ENCODE measurements at places on chromosomes 2 and 18.

GRCh38 chr2:119548516-119549120, 4.4 kb downstream of the CFAP221 start:
- no peak for DNase-seq

DNA sequence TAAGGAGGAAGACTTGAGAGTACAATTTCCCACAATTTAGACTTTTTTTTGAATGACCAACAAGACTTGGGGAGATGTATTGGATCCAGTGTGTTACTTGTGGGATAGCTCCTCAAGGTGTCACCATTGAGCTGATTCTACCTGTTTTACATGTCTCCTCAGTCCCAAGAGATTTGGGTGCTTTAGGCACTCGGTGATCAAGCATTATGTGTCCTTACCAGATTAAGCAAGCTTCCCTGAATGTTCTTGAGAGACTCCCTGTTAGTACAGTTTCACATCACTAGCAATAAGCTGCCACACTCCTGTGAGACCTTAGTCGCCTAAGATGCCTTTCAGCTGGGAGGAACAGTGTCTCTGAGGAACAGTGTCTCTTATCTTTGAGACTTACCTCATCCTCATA, 384.3 kb upstream of the SYT4 start:
- peak; percentile 0 for DNase-seq

- DNase-seq = no peak
Measured at GRCh38 chr2:44109166-44109565, 59.5 kb upstream of the PPM1B start.

- no peak for DNase-seq
Measured at GRCh38 chr2:111626037-111626864, 257.7 kb downstream of the ANAPC1 start.

DNA sequence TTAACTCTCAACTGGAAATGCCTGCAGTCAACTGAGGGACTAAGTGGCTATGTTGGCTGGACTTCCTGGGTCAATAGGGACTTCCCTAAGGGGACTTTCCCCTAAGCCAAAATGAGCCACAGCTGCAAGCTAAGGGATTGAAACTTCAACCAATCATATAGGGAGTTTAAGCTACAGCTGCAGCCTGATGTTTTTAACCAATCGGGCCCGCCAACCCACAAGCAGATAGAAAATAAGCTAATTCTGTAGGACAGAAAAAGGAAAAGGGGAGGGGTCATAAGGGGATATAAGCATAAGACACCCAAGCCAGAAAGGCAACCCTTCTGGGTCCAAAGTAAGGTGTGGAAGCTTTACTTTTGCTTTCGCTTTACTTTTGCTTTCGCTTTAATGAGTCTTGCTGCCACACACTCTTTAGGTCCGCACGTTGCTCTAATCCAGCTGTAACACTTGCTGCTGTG, 927.5 kb downstream of the ERBB4 start:
- DNase-seq = peak; percentile 4

- no peak for DNase-seq
Measured at GRCh38 chr18:31429623-31430022, 17.9 kb upstream of the DSG3 start.

DNA sequence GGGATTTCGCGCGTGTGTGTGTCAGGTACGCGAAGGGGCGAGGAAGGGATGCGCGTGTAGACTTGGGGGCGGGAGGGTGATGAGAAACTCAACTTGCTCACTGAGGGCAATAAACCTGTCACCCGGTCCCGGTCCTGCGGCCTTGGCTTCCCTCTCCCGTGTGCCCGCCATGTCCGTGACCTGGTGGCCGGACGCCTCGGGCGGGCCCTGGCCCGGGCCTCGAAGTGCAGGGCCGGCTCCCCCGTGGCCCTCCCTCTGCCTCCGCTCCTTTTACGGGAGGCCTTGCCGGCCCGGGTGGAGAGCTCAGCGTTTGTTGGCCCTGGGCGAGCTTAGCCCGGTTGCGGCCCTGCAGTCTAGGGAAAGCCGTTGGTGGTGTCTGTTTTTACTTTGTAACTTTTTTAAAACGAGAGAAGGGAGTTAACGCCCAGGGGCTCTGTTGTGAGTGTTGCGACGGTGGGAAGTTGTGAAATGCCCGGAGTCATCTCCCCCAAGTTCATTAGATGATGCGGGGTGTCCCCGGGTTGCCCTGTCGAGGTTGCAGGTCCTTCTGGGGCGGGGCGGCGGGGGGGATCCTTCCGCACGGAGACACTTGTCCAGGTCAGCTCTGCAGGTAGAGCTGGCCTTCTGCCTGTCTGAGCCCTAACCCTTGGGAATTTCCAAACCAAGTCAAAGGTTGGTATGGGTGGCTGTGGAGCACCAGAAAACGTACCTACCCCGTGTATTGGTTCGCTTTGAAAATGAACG, 883 bp downstream of the SMCHD1 start:
- peak; percentile 67 for DNase-seq

- no peak for DNase-seq
Measured at GRCh38 chr2:17057109-17058017, 391.7 kb upstream of the CYRIA start.

DNA sequence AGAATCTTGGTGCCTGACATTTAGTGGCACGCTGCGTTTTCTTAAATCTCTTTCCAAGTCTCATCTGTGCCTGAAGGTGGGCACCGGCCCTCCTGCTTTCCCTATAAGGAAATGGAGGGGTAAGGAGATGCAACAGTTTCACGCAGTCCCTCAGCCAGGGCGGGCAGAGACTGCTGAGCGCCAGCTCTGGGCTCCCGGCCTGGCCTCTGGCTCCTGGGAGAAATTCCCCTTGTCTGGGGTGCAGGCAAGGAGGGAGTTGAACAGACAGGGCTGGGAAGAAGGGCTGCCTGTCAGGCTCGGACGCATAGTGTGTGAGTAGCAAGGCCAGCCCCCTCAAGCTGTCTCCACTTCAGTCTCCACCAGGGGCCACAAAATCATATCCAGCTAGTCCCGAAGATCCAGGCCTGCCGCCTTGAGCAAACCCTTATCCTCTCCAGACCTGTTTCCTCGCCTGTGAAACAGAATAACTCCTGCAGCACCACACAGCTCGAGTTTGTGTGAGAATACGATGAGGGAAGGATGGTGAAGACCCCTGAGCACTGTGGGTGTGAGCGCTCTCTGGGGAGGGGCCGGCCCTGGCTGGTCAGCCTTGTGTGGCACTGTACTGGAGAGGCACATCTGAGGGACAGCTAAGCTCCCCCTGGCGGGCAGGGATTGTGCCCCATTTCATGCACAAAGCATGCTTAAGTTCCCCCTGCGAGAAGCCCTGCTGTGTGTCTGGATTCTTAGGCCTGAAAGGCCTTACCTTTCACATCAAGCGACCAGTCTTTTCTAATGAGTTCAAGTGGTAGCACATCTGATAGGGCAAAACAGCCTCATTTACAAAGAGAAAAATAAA, 33.8 kb downstream of the SDC1 start:
- DNase-seq = no peak

- peak; percentile 50 for DNase-seq
Measured at GRCh38 chr2:227450311-227450841, 21.6 kb upstream of the AGFG1 start.

GRCh38 chr18:24559526-24559925, 99.1 kb downstream of the HRH4 start:
- no peak for DNase-seq

- DNase-seq = no peak
Measured at GRCh38 chr18:75350512-75350839, 77.0 kb downstream of the SMIM21 start.

DNA sequence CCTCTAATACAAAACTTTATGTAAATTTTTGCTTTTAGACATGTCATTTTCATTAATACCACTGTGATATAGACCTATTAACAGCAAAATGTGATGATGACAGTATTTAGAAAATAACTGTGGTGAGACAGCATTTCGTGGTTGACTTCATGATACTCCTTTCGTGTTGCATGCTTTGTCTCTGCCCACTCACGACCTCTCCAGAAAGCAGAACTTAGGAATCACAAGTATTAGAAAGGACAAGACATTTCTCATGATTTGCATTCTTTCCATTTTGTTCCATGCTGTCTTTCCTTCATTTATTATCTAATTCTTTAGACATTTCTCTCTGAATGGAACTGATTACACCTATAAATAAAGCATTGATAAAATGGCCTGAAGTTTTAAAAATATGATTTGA, 85.2 kb upstream of the POU3F3 start:
- DNase-seq = peak; percentile 64

- DNase-seq = no peak
Measured at GRCh38 chr2:198371921-198372543, 567.6 kb downstream of the PLCL1 start.

GRCh38 chr2:136141510-136142149, 23.7 kb upstream of the CXCR4 start:
- no peak for DNase-seq

- no peak for DNase-seq
Measured at GRCh38 chr2:183543731-183544130, 419.5 kb downstream of the NUP35 start.

- DNase-seq = no peak
Measured at GRCh38 chr2:145007093-145007959, 487.4 kb upstream of the ZEB2 start.

GRCh38 chr18:70374154-70374553, 85.3 kb downstream of the SOCS6 start:
- DNase-seq = no peak

DNA sequence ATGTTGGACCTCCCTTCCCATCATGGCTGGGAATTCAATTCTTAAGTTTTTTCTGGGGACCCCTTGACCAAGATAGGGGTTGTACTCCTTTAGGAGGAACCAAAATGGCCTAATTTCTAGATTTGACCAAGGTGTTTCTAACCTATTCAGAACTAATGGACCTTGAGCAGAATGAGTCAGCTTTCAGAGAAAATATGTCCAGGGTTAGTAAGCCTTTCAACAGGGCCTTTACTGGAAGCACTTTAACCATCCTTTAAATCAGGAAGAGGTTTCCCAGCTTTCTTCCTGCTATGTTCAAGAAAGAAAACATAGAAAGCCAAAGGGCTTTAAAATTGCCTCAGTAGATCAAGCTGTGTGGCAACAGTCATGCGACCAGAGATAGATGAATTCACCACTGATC, 1184.9 kb upstream of the ACVR2A start:
- no peak for DNase-seq

- DNase-seq = no peak
Measured at GRCh38 chr2:222322236-222322635, 23.4 kb upstream of the PAX3 start.

- DNase-seq = no peak
Measured at GRCh38 chr2:133790711-133791110, 222.4 kb upstream of the NCKAP5 start.

GRCh38 chr2:237575869-237576862, 9.8 kb downstream of the PRLH start:
- no peak for DNase-seq

DNA sequence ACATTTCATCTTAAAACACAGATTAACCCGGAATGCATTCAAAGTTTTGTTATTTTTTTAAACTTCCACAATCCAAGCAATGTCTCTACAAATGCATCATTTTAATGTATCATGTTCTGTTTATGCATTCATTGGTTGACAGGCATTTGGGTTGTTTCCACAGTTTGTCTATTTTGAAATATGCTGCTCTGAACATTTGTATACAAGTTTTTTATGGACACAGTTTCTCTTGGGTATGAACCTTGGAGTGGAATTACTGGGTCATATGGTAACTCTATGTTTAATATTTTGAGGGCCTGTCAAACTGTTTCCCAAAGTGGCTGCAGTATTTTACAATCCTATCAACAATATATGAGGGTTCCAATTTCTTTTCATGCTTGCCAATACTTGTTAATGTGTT, 57.3 kb downstream of the GULP1 start:
- DNase-seq = no peak

DNA sequence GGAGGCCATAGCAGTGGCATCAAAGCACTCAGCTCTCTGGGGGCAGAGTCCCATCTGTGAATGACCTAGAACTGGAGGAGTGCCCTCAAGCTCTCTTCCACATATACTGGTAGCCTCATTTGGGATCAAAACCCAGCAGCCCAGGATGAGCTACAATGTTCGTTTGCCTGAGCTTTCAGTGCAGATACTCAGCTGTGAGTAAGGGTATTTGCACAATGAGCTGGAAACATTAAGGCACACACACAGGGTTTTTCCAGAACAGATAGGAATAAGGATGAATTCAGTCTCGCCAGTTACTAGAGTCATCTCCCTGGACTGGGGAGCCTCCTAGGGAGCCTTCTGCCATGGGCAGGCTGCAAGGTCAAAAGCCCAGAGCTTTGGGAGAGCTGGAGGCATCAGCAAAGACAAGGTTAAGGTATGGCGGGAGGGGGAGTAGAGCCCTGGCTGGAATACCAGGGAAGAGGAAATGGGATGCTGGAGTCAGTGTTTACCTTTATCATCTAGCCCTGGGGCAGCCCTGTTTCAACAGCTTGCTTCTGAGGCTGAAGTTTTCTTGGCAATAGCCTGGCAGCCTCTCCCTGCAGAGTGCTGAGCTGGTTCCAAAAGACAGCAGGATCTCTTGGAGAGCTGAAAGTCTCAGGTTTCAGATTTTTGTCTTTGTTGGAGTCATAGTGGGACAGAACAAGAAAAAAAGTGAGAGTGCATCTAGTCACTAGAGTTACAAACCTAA, 187.7 kb downstream of the LOXHD1 start:
- no peak for DNase-seq
